HFF-Myc (cell line): ENCODE measurements at places on chromosomes 1 and 21.

DNA sequence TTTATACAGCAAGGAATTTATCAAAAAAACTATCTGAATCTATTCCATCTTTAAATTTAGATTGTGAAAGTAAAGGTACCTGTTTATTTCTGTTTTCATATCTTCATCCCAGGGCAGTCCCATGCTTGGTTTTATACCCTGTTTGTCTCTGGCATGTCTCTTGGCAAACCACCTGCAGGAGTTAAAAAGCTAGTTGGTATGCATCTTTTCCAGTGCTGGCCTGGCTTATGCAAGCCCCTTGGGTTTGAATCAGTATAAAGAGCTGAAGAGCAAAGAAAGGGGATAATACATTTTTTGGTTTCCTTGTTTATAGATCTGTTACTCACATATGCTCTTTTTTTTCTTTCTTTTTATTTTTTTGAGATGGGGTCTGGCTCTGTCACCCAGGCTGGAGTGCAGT lies 37.8 kb downstream of the LRRC8C start:
- no peak for DNase-seq

DNA sequence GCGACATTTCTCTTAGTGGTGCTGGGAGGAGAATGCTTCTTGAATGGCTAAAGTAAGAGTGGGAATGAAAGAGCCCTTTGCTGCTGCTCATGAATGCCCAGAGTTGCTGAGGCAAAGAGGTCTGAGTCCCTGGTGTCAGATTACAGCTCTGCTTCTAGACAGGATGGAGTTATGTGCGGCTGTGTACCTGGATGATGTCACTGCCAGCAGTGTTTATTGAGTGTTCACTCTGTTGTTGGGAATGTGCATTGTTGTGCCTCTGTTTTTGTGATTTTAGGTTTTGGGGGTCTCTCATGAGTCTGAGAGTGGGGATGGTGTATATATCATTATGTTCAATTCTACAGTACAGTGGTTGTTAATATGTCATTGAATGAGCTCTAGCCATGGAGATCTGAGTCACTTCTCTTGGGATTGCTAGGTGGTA lies 2.7 kb downstream of the CDC14A start:
- DNase-seq: no peak

DNA sequence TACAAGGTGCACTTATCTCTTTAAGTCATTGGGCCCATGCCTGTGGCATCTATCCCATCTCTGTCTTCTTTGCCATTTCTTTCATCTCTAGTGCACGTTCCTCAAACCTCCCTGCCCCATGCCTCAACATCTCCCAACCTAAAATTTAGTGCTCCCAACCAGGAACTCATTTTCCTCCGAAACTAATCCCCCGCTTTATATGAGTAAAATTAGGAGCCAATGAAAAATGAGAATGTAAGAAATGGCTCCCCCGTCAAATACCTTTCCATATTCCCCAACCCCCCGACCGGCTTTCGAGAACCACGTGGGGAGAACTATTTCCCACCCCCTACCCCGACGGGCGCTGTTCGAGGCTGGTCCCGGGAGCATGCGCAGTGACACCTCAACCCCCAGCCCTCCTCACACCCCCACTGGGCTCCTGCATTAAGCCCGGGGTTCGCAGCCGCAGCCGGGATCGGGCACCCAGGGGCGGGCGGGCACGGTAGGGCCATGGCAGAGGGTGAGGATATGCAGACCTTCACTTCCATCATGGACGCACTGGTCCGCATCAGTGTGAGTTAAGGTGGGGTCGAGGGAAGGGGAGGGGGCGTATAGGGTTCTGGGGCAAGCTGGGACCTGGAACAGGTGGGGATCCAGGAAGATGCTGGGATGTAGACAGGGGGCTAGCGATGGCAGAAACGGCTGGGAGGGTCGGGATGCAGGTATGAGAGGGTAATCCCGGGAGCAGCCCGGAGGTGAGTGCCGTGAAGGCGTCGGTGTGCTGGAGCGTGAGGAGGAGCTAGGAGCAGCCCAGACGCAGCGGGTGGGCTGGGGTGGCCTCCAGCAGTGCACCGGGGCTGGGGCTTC lies at the start of gene TRIM46:
Gene TRIM46 (plus strand): TSS at position 372 of the 846 bp plus-strand sequence. CDS start 118 bp downstream, at position 490.
- no peak for DNase-seq

GRCh38 chr1:4963251-4963650 lies 308.8 kb downstream of the AJAP1 start:
- no peak for DNase-seq

- no peak for DNase-seq
Measured at GRCh38 chr1:89098857-89099256, 27.1 kb downstream of the GBP2 start.

DNA sequence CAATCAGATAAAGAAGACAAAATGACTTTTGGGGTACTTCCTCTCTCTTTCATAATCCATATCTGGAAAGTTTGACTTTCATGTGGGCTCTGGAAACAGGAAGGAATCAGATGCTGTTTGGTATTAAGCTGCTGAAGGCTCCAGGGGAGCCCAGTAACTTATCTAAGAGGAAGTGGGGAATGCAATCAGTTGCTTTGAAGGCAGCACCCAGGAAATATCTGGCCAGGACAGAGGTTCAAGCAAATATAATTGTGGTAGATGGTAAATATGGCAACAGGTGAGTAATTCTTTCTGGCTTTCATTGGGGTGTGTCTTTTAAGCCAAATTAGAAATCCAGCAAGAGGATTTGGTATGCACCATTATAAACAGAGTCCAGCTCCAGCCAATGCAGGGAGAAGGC lies 44.4 kb downstream of the COLGALT2 start:
- no peak for DNase-seq

DNA sequence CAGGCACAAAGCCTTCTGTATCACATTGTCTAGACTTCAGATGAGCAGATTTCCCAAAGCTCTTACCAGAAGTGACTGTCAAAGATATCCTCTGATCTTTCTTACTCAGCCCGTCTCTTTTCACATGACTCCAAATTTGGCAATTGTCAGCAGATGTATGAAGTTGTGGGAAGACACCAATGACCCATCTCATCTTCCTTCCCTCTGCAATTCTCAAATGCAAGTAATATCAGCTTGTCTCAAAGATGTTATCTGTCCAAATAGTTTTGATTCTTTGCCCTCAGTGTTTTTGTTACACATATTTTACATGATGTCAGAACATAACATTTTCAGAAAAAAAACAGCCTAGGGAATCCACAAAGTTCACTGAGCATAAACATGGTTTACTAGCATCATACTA lies 45.1 kb upstream of the RGS2 start:
- DNase-seq: no peak

- no peak for DNase-seq
Measured at GRCh38 chr1:12065872-12066271, 2.8 kb downstream of the TNFRSF8 start.

- no peak for DNase-seq
Measured at GRCh38 chr21:44972821-44973220, 33.0 kb downstream of the SLX9 start.

GRCh38 chr1:186839041-186839400 lies 10.3 kb downstream of the PLA2G4A start:
- no peak for DNase-seq

- no peak for DNase-seq
Measured at GRCh38 chr1:170067253-170067819, 7.2 kb downstream of the KIFAP3 start.

DNA sequence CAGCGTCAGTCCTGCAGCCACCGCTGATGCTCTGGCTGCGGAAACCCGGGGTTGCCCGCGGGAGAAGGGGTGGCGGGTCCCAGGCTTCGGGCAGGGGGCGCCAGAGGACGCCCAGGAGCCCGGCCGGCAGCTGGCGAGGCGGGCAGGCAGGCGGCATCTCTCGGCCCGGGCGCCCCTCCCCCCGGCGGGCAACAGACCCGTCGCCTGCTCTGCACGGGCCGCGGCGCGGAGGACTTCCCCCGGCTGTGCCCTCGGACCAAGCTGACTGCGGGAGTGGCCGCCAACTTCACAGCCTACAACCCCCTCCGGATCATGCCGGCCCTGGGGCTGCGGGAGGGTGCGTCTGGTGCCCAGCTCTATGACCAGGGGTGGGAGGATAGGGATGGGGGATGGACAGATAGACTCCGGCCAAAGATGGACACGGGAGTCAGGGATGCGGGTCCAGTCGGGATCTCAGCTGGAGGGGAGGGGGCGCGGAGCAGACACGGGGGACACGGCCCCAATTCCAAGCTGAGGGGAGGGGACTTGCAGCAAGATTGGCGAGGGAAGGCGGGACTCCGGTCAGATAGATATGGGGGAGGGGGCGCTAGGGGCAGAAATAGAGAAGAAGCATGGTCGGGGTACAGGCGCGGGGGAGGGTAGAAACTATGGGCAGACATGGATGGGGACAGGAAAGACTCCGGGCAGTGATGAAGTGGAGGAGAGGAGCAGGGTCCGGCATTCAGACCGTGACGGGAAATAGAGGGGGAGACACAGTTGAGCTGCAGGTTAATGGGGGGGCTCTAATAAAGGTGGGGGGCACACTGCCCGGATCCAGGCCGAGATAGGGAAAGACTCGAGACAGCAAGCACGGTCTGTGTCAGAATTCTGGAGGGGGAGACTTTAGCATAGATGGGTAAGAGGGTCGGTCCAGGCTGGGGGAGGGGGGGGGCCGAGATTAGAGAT lies 1.1 kb downstream of the ADGRB2 start:
- DNase-seq: no peak

- no peak for DNase-seq
Measured at GRCh38 chr1:210629276-210629675, 300.6 kb downstream of the HHAT start.

DNA sequence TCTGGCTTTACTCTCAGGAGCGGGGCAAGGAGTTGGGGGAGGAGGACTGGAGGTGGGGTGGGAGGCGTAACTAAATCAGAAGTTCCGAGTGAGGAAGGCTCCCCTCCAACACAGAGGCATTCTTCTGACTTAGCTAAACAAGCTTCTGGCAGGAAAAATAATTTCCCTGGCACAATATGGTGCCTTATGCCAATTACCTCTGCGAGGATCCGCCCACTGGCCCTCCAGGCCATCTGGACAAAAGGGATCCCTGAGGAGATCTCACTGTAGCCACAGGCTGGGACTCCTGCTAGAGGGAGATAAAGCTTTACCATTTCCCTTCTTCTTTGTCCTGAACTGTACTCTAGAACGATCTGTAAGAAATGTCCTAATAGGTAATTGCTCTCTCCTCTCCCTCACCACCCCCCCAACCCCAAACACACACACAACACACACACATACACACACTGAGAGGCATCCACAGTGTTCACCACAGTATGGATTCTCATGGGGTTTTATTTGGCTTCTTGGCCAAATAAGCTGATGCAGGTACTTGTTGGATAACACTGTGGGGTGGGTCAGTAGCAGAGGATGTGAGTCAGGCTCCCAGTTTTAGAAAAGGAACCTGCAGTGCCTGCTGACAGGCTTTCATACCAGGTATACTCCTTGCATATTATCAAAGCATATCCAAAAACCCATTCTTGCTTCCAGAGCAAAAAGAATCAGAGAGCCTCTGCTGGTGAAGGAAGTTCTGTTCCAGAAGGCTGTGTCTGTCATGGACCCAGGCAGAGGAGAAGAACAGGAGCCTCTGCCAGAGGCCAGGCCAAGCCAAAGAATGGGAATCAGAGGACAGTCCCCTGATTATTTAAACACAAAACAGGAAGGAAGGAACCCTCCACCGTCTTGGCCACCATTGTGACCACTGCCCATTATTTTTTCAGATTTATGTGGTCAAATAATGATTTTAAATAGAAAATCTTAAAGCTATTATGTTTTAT lies 169.1 kb downstream of the C1orf21 start:
- DNase-seq: no peak

DNA sequence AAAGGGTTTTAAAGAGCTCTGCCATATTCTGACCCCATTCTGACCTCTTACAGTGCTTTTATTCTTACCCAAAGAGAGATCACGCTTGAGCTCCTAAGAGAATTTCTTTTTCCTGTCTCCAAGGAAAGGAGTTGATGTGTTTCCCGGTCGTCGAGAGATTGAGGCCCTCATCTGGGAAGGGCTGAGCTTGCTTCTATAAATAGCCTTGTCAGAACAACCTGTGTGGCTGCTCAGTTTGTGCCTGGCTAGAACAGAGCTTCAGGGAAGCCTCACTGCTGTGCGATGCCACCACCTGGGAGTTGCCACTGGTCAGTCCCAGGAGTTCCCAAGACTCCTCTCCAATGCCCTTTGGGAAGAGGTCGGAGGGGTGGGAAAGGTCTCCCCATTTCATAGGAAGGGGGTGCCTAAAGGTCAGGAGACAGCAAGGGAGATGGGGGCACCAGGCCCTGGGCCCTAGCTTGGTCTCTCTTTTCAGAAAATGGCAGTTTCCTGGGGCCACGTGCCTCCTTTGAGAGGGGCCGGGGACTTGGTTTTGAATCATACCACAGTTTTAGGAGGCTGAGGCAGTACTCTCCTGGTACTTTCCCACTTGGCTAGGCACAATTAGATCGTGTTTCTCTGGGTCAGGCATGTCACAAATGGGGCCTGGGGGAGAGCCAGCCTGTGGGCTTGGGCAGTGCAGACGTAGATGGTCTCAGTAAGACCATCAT lies 52.1 kb downstream of the EIF2D start:
- DNase-seq: no peak
